Activated naive CD4-positive, alpha-beta T cell (primary cell): ENCODE measurements at places on chromosomes 7 and 10.

DNA sequence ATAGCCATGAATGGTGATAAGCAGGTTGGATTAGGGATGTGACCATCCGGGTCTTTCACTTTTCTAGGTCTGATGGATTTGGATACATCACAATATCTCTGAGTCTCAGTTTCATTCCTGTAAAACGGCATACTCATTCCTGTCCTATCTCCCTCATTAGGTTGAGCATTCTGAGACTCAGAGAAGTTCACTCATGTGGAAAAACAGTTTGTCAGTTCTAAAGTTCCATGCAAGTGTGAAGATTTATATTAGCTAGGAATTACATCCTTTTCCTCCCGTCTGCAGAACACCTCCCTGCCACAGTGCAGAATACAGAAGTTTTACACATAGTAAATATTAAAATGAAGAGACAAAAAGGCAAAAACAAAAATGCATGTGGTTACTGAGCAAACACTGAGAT, 94.2 kb upstream of the SLC25A13 start:
- DNase-seq, result no peak

DNA sequence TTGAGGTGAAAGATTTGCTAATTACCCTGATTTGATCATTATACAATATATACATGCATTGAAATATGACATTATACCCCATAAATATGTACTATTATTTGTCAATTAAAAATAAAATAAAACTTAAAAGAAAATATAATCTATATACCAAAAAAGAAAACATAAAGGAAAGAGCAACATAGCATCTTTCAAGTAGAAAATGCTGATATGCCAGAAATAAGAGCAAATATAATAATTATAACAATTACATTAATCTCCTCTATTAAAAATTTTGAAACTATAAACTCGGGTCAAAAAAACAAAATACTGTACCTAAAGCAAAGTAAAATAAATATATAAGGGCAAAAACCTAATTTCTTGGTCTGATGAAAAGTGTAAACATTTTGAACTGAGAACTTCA, 209.3 kb upstream of the PDE1C start:
- no peak for DNase-seq

DNA sequence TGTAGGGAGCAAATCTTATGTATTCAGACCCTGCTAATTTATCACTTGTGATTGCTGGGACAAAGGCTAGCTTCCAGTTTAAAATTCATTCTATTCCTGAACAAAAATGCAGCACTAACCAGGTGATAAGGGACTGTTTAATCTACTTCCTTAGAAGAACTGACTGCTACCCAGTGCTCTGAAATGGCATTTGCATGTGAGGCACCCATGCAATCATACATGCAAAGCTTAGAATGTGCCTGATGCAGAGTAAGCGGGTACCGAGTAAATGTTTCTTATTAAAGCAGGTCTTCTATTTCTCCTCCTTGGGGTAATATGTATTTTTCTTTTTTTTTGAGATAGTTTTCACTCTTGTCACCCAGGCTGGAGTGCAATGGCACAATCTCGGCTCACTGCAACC, 54.5 kb downstream of the NEURL1 start:
- DNase-seq, result no peak

- DNase-seq, result no peak
Observed at GRCh38 chr10:49292565-49293207, 6.3 kb upstream of the C10orf71 start.

- no peak for DNase-seq
Observed at GRCh38 chr7:17773289-17773626, 167.0 kb downstream of the SNX13 start.

DNA sequence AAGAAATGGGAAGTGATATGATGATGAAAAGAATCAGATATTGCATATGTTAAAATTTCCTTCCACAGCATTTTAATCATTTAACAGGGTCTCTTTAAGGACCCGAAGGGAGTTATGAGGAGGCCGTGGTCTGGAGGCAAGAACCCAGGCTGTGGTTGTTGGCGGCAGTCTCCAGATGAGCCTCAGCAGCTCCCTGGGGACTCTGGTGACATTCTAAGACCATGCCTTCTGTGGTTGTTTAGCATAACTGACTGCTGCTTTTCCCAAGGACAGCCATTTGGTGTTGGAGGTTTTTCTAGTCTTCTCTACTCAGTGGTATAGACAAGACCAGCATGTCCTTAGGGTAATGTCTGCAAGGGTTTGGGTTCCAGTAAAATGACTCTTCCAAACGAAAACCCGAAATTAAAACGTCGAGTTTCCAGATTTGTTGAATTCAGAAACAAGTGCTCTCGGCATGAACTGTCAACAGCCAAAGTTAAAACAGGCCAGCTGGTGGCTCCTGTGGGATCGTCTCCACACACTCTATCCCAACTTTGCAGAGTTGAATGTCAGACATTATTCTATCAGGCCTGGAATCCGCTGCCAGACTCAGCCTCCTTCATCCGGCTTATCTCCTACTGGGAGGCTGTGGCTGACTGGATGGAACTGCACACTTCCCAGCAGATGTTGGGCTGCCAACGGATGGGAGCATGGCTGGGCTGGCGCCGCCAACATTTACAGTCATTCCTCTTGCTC, 183.1 kb downstream of the TAX1BP1 start:
- no peak for DNase-seq

- no peak for DNase-seq
Observed at GRCh38 chr7:95596198-95597063, at the start of gene PDK4. Gene PDK4, minus strand, starts transcription at chr7:95596516. Its CDS starts 223 bp downstream, at chr7:95596293.

DNA sequence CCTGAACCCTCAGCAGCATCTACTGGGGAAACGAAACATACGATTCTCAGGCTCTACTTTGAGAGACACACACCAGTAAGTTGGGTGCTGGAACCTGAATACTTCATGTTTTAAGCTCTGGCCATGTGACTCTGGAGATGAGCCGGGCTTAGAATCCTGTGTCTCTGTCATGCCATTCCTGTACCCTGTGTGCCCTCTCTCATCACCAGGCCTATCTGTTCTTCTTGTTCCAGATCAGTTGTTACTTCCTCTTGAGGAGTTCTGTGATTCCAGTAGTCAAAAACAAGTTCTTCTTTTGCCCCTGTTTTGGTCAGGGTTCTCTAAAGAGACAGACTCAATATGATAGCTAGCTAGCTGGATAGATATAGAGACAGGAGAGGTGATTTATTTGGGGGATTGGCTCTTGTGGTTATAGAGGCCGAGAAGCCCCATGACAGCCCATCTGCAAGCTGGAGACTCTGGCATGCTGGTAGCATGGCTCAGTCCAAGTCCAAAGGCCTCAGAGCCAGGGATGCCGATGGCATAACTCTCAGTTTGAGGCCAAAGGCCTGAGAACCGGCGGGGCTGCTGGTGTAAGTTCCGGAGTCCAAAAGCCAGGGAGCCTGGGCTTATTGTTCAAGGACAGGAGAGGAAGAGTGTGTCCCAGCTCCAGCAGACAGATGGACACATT, 54.3 kb downstream of the CHN2 start:
- no peak for DNase-seq

DNA sequence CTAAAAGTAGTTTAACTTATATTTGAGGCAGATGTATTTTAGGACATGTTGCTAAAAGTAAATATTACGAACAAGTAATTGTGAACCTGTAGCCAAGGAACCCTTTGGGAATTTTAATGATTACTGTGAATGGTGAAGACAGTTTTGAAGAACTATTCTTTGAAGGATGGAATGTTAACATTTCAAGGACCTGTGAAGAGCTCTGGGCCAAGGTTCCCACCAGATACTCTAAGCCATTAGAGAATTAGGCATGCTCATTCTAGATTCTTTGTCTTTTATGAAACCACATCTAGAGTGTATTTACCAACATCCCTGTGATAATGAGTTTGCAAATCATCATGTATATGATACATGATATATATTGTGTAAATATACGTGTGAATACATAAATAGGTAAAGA, 99.8 kb downstream of the SEPTIN7 start:
- DNase-seq, result no peak

DNA sequence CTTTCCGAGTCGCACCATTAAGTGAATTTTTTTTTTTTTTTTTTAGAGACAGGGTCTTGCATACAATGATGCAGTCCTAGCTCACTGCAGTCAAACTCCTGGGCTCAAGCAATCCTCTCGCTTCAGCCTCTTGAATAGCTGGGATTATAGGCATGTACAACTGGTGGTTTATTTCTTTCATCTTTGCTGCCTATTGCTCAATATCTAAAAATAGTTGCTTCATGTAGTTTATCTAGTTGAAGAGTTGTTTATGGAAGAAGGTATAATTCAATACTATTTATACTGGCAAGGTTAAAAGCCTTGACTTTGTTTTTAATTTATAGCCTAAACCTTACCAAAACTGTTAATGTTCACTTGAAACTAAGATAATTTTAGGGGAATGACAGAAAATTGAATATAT, 66.9 kb downstream of the SEMA3D start:
- DNase-seq, result no peak

DNA sequence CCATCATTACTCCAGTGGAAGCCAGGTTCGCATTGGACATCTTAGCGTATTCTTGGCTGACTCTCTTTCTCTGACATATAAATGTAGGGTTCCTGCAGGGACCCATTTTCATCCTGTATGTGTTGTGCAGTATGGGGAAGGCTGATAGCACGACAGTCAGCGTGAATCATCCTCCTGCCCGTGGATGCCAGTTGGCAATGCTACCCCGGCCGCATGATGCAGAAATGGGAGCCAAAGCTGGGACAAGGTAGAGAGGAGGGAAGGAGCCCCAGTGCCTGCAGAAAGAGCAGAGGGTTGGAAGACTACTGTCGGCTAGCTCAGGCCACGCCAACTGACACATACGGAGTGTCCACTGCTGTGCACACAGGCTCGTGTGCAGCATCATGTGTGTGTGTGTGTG, 251.6 kb downstream of the SKAP2 start:
- DNase-seq, result no peak

- DNase-seq, result no peak
Observed at GRCh38 chr10:126907423-126907970, 2.3 kb downstream of the DOCK1 start.
